Activated CD8-positive, alpha-beta memory T cell treated with anti-CD3 and anti-CD28 coated beads for 48 hours (primary cell): ENCODE measurements at places on chromosomes 6 and 20.

DNA sequence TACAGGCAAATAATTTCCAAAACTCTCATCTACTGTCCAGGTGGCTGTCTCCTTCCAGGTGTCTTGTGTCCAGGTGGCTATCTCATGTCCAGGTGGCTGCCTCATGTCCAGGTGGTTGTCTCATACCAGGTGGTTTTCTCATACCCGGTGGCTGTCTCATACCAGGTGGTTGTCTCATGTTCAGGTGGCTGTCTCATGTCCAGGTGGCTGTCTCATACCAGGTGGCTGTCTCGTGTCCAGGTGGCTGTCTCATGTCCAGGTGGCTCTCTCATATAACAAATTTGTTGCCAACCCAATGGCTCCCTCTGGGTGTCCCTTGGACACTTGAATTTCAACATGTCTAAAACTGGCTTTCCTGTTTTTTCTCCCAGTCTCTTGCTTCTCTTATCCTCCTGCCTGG, 14.3 kb upstream of the SLC22A3 start:
- no peak for DNase-seq

GRCh38 chr20:20223981-20224380, 143.9 kb upstream of the INSM1 start:
- DNase-seq, result no peak

- DNase-seq, result no peak
Observed at GRCh38 chr6:12324748-12325147, 34.6 kb downstream of the EDN1 start.

- DNase-seq, result no peak
Observed at GRCh38 chr20:54038961-54039360, 31.4 kb downstream of the BCAS1 start.

DNA sequence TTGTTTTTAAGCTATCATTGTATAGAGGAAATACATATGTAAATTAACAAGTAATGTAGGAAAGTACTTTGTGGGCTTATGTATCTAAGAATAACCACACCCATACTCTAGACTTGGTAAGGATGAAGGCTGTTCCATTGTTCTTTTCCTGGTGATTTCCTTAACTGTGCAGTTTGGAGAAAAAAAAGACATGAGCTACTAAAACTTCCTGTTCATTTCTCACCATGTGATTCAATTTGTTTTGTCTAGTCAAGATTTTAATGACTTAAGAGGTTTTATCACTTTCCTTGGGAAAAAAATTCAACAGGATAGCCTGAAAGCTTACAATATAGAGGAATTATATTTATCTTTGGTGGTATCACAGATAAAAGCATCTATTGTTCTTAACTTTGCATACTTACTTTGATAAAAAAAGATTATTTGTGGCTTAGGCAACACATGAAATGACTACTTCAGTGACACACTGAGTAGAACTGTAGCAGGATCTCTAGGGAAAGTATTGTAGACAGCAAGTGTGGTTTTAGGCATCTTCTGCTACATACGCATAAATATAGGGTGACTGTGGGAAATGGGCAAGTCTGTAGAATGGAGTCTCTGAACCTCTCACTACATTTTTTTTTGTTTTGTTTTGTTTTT, 80.3 kb downstream of the GJA1 start:
- no peak for DNase-seq

DNA sequence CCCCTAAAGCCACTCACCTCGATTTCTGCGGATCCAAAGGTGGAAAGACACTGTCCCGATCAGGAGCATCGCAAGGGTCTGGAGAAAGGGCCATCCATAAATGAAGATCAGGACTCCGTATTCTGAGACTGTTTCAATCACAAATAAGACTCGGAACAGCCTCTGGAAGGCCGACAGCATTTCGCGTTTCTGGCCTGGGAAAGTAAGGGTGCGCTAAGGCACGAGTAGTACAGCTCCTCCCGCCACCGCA, 44.6 kb downstream of the DPPA5 start:
- DNase-seq, result peak; percentile 14

- no peak for DNase-seq
Observed at GRCh38 chr20:51554538-51555165, 12.1 kb upstream of the NFATC2 start.

DNA sequence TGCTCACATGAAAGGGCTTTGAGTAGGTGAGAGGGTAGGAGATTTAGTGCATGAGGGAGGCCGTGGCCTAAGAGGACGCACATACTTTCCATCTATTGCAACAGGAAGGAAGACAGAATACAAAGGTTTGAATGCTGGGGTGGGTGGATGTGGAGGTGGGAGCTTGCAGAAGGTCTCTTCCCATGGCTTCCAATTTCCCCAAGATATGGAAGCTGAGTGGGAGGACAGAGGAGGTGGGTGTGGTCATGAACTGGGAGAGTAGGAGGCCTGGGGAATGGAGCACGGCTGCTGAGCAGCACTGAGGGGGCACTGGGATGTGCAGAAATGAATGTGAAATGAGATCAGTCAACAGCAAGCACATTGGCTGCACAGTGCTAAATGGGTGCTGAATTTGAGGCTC, 70.3 kb downstream of the SCML4 start:
- no peak for DNase-seq

GRCh38 chr6:41942067-41942851, 651 bp upstream of the CCND3 start:
- DNase-seq, result no peak

- DNase-seq, result no peak
Observed at GRCh38 chr20:33438481-33438880, 5.1 kb downstream of the SNTA1 start.

DNA sequence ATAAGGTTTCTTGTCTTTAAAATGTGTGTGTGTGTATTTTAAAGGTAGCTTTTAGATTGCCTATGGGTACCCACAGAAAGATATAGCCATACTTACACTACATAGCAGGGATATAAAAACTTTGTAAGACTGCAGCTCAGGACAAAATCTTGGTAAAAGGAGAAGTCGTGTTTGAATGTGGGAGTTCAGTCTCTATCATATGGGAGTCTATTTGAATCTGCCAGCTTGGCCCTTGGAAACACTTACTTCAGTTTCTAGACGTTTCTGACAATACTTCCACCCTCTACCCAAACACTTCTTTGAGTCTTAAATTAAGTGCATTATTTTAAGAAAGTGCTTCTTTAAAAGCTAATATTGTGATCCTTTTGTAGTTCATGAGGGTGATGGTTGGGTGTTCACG, 155.7 kb downstream of the CARMIL1 start:
- DNase-seq, result no peak

- DNase-seq, result no peak
Observed at GRCh38 chr6:6915219-6915618, 192.5 kb upstream of the RREB1 start.

GRCh38 chr6:36577301-36577700, 16.9 kb upstream of the SRSF3 start:
- DNase-seq, result no peak

DNA sequence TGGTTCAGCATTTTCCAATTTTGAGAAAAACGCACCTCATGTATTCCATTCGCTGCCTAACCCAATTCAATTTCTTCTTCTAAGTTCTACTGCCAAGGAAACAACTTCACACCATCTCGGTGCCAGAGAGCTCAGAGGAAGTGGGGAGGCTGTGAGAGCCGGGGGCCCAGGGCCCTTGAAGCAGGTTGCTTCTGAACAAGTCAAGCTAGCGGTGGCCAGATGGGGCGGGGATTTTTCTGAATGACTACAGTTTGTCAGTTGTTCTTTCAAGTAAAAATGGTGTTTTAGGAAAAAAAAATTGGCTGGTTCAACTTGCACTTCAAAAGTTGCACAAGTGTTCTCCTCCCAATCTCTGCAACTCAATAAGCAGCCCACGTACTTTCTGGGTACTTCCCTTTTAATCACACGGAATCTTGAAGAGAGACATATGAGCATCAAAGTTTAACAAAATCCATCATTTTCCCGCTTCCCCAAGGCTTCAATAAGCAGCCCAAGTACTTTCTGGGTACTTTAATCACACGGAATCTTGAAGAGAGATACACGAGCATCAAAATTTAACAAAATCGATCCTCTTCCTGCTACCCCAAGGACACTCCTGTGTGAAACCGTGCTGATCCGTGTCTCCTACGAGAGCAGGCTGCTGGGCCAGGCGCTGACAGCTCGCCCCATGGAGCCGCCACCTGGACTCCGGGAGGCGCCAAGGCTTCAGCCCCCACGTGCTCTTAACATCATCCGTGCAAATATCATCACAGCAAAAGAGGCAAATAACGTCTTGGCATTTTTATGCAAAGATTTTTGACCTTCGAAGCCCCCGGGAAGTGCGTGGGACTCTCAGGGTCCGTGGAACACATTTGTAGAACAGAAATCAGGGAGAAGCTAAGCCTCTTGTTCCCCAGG, 186.7 kb upstream of the PDE10A start:
- no peak for DNase-seq

DNA sequence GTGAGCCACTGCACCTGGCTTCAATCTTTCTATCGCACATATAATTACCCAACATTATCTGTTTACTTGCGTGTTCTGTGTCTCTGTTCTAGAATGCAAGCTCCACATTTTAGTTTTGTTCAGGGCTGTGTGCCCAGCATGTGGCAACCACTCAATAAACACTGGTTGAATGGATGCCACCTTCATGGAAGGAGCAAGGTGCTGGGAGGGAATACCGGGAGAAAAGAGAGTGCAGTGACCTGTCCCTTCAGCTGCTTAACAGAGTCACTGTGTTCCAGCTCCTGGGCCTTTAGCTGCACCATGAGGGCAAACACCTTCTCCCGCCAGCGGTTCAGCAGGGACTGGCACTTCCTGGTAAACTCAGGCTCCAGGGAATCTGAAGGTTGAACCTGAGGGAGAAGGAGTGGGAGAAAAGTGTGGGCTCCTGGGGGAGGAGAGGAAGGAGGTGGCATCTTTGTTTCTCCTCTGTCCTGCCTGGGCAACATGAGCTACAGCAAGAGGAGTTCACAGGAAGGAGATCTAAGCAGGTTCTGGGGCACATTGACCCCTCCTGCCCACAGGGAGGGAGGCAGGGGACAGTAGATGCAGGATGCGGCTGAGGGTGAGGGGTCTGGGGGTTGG, 7.7 kb downstream of the CCHCR1 start:
- no peak for DNase-seq

DNA sequence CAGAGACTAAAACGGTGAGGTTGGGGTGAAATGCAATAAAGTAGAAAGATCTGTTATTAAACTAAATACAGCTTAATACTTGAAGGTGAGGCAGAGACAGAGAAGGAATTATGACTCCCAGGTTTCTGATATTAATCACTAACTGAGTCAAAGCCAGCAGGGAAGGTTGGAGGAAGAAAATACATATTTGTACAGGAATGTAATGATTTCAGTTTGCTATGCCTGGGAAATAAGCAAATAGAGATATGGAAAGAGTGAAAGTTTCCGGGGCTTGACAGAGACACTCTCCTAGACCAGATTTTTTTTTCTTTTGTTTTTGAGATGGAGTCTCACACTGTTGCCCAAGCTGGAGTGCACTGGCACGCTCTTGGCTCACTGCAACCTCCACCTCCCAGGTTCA, 76.8 kb downstream of the PTPRK start:
- no peak for DNase-seq

DNA sequence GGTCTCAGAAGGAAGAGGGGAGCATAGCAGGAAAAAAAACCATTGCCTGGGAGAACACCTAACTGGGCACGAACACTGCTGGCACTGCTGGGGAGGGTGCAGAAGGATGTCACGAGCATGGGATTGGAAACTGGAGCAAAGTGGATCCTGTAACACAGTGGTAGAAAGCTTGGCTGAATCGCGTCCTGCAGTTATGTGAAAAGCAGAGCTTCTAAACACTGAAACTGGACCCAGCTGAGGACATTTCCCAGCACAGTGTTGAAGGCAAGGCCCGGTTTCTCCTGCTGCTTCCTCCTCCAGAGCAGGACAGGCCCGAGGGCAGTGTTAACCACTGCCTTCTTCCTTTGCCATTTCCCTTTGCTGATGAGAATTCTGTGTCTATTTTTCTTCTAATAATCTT, 6.7 kb downstream of the APMAP start:
- no peak for DNase-seq

DNA sequence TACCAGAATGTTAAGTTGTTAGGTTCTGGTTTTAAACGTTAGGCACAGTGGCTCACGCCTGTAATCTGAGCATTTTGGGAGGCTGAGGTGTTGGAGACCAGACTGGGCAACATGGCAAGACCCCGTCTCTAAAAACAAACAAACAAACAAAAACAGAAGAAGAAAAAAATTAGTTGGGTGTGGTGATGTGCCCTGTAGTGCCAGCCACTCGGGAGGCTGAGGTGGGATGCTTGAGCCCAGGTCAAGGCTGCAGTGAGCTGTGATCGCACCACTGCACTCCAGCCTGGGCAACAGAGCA, 19.4 kb downstream of the NOL4L start:
- no peak for DNase-seq

DNA sequence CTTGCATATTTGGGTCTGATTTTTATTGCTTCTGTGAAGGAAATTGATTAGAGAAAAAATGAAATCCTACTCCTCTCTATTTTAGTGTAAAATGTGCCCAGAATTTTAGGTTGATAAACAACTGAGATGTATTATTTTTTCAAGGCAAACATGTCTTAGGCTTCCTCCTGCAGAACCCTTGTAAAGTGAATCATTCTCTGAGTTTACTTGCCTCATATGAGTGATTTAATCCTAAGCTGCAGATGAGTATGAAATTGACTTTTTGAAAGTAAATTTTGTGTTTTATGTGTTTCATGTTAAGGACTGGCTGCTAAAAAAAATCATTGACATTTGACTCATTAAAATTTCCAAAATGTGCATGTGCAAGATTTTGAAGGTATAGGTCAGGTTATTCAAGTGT, 138.5 kb upstream of the PHACTR1 start:
- no peak for DNase-seq

DNA sequence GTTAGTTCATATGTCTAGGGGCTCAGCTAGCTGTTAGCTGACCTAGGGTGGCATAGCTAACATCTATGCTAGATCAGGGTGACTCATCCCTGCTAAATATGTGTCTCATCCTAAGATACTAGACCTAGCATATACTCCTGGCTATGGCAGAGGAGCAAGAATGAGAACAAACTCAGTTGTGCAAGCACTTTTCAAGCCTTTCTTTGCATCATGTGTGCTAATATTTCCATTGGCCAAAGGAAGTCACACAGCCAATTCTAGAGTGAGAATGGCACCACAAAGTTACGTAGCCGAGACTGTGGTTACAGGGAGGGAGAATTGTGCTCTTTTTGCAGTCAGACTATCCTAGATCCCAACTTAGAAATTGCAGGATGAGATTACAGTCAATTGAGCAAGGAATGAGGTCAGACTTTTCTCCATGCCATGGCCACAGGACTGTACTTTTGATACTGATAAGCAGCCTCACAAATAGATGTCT, 78.7 kb downstream of the PLCB4 start:
- no peak for DNase-seq

DNA sequence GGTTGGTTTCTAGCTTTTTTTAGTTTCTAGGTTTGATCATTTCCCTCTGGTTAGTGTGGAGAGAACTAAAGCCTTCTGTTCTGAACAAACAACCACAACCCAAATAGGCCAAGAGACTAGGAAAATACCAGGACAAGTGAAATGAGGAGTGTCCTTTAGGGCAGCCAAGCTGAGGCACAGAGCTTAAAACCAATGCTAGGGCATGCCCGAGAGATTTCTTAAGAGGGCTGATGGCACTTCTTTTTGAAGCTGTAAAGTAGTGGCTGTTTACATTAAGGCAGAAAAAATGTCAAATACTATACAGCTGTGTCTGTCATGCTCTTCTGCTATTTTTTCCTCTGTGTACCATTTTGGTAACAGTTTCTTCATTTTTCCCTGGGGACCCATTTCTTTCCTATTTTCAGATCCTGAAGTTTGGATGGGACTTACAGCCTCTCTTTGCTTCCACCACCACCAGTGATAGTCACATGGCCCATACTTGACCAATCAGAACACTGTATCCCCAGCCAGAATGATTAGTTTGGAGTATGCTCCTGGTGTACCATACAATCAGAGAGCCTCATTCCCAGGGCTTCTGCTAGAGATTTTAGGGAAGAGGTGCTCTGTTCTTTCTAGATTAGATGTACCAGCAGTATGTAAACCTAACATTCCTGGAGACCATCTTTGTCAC, 154.4 kb downstream of the BMP2 start:
- DNase-seq, result no peak
